Activated CD4-positive, alpha-beta T cell treated with anti-CD3 and anti-CD28 coated beads, Interleukin-2, amount 50 U/mL, for 16 hours (primary cell): ENCODE measurements at places on chromosomes 3 and 15.

GRCh38 chr3:96192966-96193550, 621.3 kb upstream of the EPHA6 start:
- no peak for DNase-seq

DNA sequence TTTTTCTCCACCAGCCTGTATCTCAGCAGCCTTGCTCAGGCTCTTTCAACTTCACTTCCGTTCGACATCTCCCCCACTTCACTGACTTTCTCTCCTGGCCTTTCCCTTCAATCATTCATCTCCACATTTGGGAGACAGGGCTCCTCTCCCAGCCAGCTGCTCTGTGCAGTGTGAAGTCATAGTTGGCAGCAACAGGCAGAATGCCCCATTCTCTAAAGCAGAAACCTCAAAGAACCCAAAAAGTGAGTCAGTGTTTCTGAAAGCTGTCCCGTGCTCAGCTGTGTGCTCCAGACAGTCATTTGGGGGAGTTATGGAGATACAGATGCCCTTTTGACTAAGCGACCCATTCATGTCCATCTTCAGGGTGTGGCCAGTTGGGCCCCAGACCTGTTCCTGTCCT, 54.3 kb downstream of the NTRK3 start:
- no peak for DNase-seq

DNA sequence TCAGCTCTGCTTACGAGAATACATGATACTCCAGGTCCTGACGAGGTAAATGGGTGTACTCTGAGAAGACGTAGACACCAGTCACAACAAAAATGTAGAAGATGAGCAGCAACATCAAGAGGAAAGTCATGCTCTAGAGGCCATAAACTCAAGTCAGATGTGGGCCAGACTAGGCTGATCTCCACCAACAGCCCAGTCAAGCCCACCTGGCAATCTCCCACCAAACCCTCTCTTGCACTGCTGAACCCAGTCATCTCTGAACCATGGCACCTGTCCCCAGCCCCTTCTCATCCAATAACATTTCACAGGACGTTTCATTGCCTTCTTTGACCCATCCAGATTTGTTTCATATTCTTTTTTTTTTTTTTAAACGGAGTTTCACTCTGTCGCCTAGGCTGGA, 10.8 kb upstream of the PDIA3 start:
- no peak for DNase-seq

DNA sequence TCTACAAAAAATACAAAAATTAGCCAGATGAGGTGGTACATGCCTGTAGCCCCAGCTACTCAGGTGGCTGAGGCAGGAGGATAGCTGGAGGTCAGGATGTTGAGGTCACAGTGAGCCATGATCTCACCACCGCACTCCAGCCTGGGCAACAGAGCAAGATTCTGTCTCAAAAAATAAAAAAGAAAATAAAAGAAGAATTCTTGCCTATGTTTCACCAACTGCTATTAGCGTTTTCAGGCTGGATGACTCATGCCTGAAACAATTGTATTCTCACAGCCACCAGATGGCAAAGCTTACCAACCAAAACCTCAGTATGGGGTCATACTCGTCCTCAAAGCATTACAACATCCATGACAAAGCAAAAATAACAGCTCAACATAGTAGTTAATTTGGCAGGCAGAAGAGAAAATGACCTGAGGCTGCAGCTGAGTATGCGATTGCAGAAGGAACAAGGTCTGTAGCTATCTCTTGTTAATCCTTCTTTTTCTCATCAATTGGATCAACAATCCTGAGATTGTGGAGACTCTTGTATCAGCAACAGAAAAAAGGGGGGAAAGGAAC, 52.2 kb downstream of the TP53BP1 start:
- peak; percentile 87 for DNase-seq

- DNase-seq, result no peak
Measured at GRCh38 chr15:98777426-98777825, 129.1 kb downstream of the IGF1R start.

- DNase-seq, result no peak
Measured at GRCh38 chr3:64508140-64508539, 179.7 kb downstream of the ADAMTS9 start.

DNA sequence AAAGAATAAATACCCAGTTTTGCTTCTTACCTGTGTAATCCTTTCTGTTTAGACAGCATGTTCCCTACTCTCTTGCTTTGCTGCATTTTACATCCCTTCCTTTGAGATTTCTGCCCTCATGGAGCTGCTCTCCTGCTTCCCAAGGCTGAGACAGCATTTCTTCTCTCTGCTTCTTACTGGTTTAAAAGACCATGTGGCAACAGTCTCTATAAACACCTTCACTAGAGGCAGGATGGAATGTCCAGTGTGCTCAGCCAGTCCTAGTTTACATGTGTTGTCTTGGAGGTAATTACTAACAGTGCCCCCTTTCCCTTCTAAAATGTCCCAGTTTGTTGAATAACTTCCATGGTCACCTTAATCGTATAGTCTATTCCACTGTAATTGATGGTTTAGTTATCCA, 262.3 kb downstream of the CNTN3 start:
- no peak for DNase-seq

DNA sequence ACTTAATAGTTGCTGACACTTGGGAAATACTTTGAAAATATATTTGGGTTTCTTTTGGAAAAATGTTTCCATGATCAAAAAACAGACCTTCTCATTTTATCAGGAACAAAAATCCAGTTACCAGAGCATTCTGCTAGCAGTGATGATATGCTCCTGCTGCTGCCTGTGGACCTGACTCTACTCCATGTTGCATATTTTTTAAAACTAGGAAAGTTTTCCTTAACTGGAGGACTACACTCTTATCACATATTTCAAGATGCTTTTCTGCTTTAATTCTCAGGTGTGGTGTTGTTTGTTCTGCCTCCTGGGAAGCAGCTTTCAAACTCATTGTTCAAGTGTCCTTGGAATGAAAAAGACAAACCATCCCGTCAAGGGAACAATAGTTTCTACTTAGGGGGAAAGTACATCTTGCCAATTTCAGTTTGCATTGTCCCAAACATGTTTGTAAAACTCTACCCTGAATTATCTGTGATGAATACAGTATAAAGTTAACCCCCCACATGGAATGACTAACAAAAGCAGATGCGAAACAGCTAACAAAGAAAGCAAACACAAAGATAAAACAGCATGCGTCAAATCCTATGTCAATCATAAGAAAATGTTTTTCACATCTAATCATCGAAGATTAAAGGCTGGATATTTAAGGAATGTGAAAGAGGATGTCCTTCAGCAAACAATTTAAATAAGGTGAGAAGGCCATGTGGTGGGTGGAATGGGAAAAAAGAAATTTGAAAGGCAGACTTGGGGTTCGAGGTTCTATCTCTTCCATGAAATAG, 40.1 kb upstream of the PSMD6 start:
- no peak for DNase-seq

DNA sequence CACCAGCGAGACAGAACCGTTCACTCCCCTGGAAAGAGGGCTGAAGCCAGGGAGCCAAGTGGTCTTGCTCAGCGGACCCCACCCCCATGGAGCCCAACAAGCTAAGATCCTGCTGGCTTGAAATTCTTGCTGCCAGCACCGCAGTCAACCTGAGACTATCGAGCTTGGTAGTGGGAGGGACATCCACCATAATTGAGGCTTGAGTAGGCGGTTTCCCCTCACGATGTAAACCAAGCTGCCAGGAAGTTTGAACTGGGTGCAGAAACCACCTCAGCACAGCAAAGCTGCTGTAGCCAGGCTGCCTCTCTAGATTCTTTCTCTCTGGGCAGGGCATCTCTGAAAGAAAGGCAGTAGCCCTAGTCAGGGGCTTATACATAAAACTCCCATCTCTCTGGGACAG, 151.0 kb downstream of the MBNL1 start:
- DNase-seq, result peak; percentile 64

- DNase-seq, result no peak
Measured at GRCh38 chr3:174618368-174619080, 240.6 kb upstream of the NAALADL2 start.

DNA sequence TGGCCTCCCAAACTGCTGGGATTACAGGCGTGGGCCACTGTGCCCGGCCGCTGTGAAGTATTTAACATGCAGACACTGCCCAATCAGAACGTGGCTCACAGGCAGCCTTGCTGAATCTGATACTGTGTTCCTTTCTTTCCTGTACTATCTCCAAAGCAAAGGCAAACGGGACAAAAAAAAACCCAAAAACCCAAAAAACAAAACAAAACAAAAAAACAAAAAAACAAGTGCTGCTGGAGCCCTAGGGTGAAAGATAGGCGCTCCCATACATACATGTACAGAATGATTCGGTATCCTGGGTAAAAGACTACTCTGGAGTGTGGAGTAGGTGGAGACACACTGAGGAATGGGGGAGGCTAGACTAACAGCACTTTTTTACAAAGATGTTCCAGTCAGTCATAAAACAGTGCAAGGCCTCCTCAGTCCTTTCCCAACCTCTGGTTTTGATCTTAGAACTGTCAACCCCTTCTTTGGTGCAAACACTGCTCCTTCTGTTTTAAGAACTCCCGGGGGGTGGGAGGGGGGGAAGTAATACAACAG, 7.7 kb upstream of the MAP1A start:
- no peak for DNase-seq

- DNase-seq, result peak; percentile 51
Measured at GRCh38 chr3:198079771-198080520, 119.9 kb downstream of the LMLN start.

GRCh38 chr3:142723968-142724681, at the start of gene TRPC1:
Gene TRPC1 (plus strand): TSS chr3:142724034. CDS start chr3:142724560, 526 bp downstream.
- peak; percentile 85 for DNase-seq

DNA sequence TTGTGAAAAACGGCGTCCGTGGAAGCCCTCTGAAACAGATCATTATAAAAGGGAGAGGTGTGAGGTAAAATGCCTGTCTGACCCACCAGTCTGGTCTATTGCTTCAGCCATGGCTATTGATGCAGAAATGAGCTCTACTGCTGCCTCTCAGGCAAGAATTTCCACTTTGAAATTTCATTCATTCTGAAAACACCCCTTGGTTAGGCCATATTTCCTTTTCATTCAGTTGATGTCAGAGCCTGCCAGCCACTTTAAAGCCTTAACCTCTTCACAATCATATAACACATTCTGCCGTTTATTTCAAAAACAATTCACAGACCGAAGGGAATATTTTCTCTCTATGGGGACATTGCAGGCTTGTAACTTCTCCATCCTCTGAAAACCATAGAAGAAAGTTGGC, 71.9 kb downstream of the FOXB1 start:
- DNase-seq, result peak; percentile 67

GRCh38 chr3:16303037-16303575, 38.1 kb downstream of the OXNAD1 start:
- DNase-seq, result no peak

DNA sequence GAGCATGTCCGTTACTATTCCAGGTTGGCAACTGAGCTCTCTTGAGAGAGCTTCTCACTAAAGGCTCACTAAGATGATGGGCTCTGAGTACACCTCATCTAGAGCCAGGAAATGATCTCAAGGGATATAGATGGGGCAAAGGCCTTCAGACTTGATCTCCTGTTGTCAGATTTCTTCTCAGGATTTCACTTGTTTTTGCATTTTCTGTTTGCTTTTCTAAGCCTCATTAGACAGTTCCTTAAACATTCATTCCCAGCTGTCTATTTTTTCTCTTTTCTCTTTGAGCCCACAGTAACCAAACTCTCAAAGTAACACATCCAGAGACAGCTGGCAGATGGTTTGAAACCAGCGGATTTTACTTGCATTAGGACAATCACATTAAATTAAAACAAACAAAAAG, 28.4 kb upstream of the ARL8B start:
- DNase-seq, result no peak

DNA sequence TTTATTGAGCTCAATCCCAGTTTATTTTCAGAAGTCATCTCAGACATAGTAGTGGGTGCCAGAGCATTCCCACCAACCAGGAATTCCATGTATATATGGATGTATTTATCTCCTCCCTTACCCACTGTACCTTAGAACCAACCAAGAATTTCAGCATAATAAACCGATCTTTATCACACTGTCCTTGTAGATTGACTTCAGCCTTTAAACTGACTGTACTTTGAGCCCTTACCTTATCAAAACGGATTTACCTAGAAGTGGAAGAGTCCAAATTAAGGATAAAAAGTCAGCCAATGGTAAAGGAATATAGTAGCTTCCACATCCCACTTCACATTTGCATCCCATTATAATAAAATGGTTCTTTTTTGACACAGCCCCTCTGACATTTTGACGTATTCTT, 37.9 kb downstream of the GATM start:
- DNase-seq, result no peak

- no peak for DNase-seq
Measured at GRCh38 chr15:85024509-85025336, 43.1 kb downstream of the PDE8A start.

DNA sequence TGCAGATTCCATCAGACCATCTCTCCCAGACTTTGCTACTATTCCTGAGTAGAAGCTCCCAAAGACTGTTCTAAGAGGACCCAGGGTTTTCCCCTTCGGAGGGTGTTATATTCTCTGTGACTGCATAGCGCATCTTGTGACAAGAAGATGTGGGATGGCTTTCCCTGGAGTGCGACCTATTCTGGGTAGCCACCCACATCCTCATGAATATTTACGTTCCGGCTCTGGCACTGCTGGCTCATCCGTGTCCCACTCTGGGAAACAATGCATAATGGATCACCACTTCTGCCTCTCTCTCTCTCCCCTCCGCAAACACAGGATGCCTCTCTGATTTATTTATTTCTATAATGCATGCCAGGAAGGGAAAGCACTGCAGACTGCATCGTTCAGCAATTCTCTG, 166.1 kb downstream of the PYDC2 start:
- no peak for DNase-seq

DNA sequence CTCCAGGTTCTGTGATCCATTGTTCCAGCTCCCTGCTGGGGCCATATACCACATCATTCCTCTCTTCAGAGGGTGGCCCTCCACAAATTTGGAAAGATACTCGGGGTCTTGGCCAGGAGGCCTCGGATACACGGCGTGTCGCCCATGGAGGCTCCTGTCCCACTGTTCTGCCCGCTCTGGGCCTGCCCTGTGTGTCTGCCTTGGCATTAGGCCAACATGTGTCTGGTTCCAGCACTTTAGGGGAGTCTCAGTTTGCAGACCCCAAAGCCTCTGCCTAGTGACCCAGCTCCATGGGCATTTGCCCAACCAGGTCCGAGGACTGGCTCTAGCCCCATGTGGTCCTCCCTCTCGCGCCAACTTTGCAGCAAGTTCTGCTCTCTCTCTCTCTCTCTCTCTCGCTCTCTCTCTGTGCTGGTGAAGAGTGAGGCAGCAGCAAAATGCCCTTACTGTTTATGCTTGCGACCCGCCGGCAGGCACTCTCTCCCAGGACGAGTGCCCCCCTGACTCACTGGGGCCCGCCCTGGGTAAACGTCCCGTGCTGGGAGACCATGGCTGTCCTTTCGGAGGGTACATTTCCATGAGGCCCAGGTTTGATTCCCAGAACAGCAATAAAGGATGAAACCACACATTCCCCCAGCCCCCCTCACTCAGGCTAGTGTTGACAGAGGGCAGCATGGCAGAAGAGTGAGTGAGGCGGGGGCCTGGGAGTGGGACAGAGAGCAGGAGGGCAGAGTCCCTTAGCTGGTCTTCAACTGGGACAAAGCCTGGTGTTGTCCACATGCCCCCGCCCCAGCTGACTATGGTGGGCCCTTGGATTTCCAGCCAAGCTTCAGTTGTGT, 77.9 kb downstream of the ISG20 start:
- no peak for DNase-seq
